ENCODE measurements at places on chromosomes 13 and 19.

DNA sequence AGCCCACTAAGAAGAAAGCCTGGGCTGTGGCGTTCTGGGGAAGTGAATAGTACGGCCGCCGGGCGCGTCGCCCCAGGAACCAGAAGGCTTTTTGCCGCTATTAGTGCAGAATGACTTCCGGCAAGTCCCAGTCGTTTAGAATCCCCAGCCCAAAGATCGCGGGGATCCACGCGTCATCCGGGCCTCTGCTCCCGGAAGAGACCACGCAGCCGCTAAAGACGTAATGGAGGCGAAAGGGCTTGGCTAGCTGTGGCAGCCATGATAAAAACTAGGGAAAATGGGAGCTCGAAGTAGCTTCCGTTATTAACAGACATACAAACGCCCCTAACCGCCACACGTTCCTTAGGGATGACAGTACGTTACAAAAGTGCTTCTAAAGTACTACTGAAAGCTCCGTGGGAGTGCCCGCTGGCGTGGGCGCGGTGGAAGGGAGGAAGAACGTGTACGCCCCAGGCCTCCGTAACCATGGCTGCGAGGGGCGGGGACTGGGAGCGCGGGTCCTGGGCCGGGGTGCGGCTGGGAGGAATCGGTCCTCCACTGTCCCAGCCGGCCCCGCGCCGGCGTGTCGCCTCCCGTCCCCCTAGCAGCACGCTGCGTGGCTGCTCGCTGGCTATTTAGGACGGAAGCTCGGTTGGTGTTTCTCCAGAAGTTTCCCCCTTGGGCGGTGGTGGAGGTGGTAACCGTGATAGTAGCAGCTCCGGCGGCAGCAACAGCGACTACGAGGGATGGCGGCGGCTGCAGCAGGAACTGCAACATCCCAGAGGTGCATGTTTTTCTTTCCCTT, at the start of gene SUGT1:
TSS of gene SUGT1 (plus strand) at position 641 of the 784 bp plus-strand sequence. CDS start at position 726, 85 bp downstream.
- DNase-seq, result peak; percentile 99

DNA sequence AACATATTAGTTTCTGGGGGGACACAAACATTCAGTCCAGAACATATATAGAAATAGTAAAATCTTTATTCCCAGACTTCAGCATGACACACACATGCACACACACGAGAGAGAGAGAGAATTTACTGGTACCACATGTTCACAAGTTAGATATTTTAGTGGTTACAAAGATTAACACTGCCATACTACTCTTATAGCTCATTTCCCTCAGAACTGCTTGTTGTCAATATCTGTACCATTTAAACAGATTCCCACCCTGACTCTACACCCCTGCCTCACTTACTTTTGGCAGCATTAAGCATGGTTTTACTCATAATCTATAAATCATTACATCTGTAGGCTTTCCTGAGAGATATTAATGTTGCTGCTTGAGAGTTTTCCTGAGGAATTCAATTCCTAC, 524.7 kb upstream of the HTR2A start:
- no peak for DNase-seq

DNA sequence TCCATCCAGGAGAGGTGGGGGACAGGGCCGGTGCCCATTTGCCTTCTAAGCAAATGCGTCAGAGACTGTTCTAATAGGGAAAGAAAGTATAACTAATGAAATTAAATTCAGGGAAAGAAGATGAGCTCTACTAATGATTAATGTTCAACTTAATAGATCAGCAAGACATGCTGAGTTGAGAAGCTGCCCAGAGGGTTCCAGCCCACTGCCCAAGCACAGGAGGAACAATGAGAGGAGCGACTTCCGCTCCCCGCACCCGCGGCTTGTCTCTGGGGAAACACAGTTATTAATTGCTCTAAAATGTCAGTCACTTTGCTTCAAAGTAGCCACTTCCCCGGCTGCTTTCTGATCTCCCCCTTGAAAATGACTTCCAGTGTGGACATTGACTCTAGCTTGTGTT, 331.3 kb downstream of the UQCRFS1 start:
- DNase-seq, result no peak

DNA sequence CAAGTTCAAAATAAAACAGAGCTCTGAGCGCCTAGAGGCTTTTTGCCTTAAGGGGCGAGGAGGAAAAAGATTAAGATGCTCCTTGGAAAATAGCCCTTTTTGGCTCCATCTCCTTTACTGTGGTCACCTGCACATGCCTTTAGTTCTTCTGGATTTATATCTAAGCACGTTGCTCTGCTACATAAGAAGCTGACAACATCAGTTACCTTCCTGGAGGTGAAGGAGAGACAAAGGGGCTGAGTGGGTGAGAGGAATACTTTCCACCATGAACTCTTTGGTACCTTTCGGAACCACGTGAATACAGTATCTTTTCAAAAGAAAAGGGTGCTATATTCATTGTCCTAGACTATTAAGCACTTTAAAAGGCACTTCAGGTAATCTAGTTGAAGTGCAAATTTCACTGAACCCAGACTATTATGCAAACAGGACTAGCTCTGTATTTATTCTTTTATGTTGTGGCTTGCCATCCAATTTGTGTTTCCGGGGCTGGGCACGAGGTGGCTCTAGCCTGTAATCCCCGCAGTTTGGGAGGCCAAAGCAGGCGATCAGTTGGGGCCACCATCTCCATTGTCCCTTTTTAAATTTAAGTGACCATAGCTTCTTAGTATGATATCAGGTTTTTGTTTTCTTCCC, 201.5 kb downstream of the TM9SF2 start:
- no peak for DNase-seq

DNA sequence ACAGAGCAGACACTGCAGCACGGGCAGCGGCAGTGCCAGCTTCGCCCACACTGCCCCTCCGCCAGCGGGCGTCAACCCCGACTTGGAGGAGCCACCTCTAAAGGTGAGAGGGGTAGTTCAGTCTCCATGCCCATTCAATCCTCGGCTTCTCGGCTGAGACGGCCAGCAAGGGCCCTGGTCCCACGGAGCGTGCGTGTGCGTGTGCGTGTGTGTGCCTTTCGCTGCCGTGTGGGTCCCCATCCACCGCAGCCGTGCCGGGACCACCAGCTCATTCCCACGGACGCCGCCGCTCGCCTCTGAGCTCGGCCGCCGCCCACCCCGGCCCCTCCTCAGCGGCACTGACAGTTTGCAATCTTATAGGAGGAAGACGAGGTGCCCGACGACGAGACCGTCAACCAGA, 55.5 kb upstream of the LDLR start:
- DNase-seq, result no peak

DNA sequence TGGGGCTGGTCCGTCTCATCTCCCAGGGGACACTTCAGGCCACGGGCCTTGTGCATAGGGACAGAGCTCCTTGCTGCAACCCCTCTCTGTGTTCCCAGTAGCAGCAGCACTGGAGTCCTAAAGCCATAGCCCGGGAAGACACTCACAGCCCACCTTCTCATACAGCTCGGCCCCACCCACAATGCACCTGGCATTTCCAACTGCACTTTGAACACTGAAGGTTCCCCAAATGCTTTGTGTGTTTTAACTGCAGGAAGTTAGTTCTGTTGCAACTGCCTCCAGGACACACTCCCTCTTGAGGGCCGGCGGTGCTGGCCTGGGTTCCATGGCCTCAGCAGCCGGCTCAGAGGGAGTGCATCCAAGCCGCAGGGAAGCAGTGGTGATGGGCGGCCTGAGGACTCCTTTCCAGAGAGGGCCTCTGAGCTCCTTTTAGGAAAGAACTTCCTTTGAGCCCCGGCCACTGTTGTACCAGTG, 22.7 kb upstream of the TMEM255B start:
- DNase-seq, result peak; percentile 63

DNA sequence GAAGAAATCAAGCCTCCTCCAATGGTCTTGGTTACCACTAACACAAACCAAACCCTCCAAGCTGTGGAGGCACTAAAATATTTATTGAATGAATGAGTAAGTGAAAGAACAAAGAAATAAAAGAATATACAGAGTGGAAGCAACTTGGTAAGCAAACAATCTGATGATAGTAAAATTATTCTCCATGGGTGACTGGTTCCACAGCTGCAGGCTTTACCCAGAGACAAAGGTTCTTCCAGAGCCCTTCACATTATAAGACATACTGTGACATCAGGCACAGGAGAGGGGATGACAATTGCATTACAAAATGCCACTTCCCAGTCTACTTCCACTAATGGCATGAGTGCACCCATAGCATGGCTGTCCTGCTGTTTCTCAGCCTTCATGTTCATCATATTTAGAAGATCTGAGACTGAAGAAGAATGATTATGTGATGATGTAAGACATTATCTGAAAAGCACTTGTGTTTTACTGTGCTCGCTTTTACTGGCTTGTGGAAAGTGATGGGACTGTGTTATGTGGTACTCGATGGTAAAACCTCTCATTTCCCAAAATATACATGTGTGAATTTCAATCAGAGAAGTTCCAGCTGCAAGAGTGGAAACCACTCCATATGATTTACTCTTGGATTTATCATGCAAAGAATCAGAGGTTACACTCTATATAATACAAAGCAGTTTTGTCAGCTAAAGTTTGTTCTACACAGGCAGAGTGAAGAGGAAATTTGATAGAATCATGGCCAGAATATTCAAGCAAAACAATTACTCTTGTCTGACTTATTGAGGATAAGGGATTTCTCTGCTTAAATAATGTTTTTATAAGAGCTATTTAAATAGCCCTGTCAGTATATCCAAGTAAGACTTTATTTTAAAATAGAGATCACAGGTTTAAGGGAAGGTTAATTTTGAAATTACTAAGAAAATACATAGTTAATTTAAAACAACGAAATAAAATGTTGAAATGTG, 220.2 kb upstream of the NBEA start:
- no peak for DNase-seq

- DNase-seq, result peak; percentile 18
Observed at GRCh38 chr13:76019421-76020044, 383.4 kb downstream of the LMO7 start.

DNA sequence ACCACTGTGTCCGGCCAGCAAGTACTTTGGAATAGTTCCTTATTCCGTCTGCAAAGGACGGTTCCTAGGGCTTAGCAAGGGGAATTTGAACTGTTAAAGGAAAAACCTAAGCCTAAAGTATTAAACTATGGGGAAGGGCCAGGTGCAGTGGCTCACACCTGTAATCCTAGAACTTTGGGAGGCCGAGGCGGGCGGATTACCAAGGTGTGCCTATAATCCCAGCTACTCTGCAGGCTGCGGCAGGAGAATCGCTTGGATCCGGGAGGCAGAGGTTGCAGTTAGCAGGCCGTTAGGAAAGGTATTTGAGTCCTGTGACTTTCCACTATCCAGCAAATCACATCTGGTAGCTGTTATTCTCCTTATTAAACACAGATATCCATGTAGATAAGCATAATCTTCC, 9.4 kb upstream of the RAB20 start:
- DNase-seq, result no peak

DNA sequence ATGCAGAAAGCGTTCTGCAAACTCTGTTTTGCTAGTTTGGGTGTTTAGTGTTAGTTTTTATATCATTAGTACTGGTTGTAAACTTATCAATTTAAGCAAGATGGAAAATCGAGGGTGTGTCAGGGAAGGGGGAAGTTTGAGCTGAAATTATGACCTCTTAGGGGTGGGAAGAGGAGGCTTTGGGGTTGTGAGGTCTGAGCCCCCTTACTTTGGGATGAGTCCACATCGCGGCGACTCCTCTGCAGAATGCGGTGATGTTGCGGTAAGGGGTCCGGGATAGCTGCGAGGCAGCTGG, 743 bp upstream of the NDUFS7 start:
- DNase-seq, result no peak

GRCh38 chr13:24172071-24172470, 11.6 kb downstream of the SPATA13 start:
- no peak for DNase-seq

DNA sequence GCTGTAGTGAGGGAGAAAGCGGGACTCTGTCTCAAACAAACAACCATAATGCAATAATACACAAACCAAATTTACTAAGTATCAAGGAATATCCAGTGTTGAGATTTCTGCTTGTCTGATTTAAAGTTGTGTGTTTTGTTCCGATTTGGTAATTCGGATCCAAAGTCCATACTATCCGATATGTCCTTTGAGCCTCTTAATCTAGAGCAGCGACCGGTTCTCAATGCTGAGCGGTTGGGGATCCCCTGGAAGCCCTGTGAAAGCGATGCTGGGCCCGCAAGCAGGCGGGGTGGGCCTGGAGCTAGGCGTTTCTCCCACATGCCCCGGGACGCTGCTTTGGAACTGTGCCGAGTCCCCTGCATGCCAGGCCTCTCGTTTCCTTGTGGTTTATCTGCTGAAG, 20.2 kb downstream of the C19orf44 start:
- DNase-seq, result no peak

- DNase-seq, result no peak
Observed at GRCh38 chr13:36850790-36851438, 31.9 kb downstream of the RFXAP start.

- no peak for DNase-seq
Observed at GRCh38 chr13:93304868-93305613, 78.4 kb downstream of the GPC6 start.

DNA sequence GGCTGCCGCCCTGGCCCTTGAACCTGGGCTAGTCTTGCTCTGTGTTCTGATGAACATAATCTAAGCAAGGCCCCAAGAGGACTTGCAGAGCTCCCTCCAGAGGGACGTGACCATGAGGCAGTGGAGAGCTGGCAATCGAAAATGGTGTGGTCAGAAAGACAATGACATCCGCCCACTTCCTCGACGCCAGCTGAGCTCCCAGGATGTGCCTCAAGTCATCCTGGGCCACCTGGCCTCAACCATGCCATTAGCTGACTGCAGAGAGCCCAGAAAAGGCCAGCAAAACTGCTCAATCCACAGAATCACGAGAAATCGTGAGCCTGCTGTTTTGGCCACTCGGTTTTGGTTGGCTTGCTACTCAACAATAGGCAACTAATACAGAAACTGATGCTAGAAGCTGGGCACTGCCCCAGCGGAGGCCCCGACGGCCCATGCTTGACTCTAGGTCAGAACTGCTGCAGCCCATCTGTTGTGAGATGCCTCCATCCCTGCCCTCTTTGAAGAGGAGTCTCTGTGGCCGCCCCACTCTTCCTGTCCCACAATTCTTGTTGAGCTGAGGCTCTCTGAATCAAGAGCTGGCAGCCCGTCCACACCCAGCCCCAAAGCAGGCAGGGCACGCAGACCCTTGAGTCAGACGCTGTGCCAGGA, 53.3 kb downstream of the STK24 start:
- no peak for DNase-seq

DNA sequence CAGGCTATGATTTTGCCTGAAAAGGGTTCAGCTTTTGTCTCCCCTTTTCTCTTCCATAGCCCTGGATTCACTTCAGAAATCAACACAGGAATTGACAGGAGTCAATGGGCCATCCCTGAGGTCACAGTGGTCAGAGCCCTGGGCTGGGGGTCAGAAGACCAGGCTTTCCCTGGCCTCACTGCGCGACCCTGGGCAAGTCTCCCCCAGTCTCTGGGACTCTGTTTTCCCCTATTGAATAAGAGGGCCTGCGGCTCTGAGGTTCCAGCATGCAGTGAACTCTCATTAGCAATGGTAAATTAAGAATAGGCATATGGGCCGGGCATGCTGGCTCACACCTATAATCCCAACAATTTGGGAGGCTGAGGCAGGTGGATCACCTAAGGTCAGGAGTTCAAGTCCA, 30.7 kb upstream of the VSTM2B start:
- no peak for DNase-seq

DNA sequence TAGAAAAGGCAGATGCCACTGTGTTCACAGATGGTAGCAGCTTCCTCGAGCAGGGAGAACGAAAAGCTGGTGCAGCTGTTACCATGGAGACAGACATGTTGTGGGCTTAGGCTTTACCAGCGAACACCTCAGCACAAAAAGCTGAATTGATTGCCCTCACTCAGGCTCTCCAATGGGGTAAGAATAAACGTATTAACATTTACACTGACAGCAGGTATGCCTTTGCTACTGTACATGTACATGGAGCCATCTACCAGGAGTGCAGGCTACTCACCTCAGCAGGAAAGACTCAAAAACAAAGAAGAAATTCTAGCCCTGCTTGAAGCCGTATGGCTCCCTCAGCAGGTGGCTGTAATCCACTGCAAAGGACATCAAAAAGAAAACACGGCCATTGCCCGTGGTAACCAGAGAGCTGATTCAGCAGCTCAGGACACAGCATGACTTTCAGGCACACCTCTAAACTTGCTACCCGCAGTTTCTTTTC, 197.7 kb downstream of the ZNF737 start:
- DNase-seq, result no peak

Measured in mucosa of descending colon (tissue), 3 donors.